HuH-7 (cell line): ENCODE measurements at places on chromosomes 7 and 10.

GRCh38 chr7:106568680-106569499 lies 92.1 kb downstream of the CCDC71L start:
- DNase-seq: peak; percentile 21

DNA sequence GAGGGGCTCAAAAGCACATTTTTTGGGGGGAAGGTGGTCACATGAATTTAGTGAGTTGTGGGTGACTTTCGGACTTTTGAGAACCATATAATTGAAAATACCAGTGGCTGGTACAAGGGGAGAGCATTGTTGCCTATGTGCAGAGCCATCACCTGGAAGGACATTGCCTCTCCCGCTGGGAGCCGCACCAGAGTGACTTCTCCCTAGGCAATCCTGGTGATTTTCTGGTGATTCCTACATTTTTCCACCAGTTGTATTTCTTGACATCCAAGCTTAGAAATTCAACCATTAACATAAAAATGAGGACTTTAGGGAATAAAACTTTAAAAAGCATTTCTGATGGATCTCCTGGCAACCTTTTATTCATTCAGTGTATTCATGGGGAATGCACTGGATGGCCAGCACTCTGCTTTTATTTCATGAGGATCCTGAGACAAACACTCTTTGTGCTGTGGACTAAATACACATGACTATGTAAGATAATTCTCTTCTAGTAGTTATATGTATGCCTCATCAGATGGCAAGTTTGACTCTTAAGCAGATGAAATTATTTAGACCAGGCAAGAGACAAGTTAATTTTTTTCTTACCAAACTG lies 41.8 kb upstream of the MKI67 start:
- DNase-seq: no peak

DNA sequence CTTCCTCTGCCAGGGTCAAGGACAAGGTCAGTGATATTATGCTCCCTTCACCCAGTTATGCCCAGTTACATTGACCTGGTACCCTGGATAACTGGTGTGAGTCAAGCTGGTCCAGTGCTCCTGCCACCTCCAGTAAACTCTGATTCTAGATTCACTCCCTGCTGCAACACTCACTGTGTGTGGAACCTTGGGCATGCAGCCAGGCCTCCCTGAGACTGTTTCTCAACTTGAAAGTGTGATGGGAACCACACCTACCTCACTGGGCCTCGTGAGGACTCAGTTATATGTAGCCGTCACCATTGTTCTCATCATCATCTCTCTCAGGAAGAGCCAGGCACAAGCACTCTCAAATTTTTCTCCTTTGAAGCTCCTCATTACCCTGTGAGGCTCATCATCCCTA lies 935 bp upstream of the ZNF736 start:
- no peak for DNase-seq

DNA sequence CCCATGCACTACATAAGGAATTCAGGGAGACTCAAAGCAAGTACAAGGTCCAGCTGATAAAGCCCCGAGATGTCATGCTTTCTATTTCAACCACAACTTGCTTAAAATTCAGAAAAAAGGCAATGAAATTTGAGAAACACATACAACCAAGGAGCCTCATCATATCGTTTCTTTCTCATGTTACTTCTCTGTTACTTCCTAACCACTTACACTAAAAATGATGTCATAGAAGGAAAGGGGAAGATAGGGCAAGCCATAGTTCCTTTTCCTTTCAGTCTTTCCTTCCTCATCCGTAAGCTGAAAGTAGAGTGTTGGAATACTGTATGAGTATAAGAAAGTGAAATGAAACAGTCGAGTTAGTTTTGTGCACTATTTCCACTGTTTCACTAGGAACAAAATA lies 27.9 kb upstream of the CDK14 start:
- DNase-seq: no peak

- DNase-seq: no peak
Measured at GRCh38 chr7:73429622-73430505, 3.7 kb upstream of the FZD9 start.

- no peak for DNase-seq
Measured at GRCh38 chr7:140238778-140239652, 62.2 kb upstream of the KDM7A start.

- no peak for DNase-seq
Measured at GRCh38 chr7:81111358-81111757, 192.5 kb upstream of the SEMA3C start.

GRCh38 chr7:127322351-127322750 lies 69.6 kb upstream of the GRM8 start:
- no peak for DNase-seq

- DNase-seq: no peak
Measured at GRCh38 chr10:17210361-17210760, 8.9 kb upstream of the TRDMT1 start.

DNA sequence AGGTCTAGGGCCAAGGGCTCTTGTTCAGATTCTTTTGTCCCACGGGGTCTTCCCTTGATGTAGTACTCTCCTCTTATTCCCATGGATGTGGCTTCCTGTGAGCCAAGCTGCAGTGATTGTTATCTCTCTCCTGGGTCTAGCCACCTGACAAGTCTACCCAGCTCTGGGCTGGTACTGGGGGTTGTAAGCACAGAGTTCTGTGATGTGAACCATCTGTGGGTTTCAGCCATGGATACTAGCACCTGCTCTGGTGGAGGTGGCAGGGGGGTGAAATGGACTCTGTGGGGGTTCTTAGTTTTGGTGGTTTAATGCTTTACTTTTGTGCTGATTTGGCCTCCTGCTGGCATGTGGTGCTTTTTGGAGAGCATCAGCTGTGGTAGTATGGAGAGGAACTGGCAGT lies 350.8 kb downstream of the DNAJB9 start:
- DNase-seq: no peak

- no peak for DNase-seq
Measured at GRCh38 chr10:662223-662605, 27.3 kb downstream of the DIP2C start.
